ENCODE measurements at places on chromosomes 11 and 22.

GRCh38 chr11:100670140-100670539, 16.9 kb upstream of the ARHGAP42 start:
- no peak for DNase-seq

- no peak for DNase-seq
Measured at GRCh38 chr11:100760744-100761143, 73.7 kb downstream of the ARHGAP42 start.

- no peak for DNase-seq
Measured at GRCh38 chr11:63472372-63472771, 18.6 kb downstream of the PLAAT5 start.

DNA sequence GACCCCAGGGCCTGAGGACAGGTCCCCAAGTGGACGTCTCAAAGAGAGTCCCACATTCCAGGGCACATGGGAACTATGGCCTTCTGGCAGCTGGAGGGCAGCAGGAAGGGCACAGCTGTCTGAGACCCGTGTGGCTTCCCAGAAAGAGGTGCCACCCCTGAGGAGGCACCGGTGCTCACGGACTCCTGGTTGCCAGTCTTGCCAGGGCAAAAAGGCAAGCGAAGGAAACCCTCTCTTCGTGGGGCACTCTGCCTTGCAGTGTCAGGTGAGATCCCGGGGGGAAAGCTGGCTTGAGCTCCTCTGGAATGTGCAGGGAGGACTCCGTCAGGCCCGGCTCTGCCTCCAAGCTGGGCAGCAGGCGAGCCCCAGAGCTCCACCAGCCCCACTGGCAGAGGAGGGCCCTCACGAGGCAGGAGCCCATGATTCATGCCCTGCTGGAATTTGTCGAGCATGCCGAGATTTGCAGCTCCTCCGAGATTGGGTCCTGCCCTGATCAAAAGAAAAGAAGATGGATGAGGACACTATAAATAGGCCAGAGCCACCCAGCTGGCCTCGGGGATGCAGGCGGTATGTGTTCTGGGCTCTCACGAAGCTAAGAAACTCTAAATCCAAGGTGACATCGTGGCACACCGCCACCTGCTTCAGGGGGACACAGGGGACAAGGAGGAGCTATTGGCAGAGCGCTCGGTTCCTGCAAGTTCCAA, 9.9 kb upstream of the CELSR1 start:
- peak; percentile 90 for DNase-seq

GRCh38 chr11:107457205-107457557, 444 bp downstream of the CWF19L2 start:
- no peak for DNase-seq

DNA sequence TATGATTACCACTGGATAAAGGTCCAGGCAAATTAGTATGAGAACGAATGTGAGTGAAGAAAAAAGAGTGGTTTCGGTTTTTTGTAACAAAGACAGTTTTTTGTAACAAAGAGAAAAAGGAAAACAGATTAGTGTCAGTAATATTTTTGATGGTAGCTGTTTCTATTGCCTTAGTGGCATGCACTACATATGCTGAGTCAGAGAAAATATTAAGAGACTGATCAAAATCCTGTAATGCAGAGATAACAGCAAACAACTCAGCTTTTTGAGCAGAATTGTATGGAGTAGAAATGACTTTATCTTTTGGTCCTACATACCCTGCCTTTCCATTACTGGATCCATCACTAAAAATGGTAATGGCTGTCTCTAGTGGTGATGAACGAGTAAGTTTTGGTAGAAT, 22.7 kb upstream of the MTNR1B start:
- no peak for DNase-seq

DNA sequence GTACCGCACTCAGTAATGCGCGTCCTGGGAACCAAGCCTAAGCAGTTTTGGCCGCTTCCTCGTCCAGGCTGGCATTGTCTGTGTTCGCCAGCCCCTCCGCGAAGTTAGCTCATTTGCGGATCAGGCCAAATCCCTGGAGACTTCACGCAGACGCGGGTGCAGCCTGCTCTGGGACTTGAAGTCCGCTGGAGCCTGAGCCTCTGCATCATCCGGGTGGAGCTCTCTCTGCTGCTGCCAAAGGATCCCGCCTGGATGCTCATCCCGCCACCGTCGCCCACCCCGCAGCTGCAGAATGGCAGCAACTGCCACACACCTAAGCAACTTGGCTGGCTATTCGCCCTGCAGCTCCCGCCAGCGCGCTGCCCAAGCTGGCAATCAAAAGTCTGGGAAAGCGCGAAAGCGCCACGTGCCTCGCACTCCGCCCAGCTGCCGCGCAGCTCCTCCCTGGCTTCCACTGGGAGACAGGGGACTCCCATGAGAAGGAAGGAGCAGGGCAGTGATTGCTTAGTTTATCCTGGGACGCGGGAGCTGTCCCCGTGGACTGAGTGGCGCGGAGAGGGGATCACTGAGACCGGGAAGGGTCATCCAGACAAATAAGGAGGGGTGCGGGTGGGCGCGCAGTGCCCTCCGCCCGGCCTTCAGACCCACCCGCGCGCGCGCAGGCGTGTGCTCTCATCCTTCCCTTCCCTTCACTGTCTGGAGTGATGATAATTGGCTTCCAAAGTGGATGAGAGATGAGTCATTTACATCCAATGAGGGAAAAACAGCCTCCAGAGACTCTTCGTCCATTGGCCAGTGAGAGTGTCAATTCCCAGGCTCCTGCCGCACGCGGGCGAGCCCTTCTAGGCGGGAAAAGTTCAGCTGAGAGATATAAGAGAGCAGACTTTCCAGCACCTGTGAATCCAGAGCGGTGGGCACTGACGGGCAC, 23.2 kb upstream of the GLYATL1B start:
- DNase-seq = no peak

DNA sequence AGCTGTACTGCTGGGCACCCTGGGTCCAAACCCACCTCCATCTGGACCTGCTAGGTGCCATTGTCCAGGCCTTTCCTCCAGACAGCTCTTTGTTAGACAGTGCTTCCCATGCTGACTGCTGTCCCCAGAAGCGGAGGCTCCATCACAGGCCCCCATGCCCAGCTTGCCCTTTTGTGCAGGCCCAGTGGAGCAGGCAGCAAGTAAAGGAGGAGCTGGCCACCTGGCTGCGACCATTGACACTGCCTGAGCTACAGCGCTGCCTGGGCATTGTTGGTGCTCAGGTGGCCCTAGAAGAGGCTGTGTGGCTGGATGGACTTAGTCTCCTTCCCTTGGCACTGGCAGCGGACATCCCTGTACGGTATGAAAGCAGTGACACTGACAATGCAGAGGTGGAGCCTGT, 1.5 kb downstream of the DNHD1 start:
- DNase-seq = no peak

GRCh38 chr22:23695571-23696325, 4.9 kb downstream of the RGL4 start:
- DNase-seq = no peak

DNA sequence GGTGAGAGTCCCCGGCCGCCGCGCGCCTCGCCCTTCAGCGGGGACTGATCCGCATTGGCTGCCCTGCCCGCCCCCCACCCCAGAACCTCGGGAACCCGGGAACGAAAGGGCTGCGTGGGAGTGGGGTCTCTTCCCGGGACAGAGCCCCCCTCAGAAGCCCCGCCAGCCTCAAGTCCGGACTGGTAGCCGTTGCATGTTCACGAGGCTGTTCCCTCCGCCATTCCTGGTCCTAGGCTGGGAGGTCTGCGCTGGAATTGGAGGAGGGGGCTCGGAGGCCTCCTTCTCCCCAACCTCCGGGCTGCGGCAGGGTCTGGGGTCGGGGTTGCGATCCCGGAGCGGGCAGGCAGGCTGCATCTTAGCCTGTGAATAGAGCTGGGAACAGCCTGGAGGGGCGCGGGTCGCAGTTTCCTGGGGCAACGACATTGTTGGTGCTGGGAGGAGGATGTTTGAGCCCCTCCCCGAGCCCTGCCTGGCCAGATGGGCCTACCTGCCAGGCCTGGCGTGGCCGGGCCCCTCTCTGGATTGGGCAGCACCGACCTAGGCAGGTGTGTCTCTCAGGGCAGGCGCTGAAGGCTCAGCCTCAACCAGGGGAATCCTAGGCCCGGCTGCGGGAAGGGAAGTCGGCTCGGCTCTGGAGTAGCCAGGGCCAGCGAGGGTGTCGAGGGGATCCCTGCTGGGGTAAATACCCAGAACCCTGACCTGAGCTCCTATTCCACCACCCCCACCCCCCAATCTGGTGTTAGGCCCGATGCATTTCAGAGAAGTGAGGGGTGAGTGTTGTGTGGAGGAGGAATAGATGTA, 670 bp downstream of the MAPK8IP1 start:
- DNase-seq = no peak

GRCh38 chr11:70429724-70430521, 31.6 kb downstream of the CTTN start:
- no peak for DNase-seq

GRCh38 chr11:22559416-22559815, 66.2 kb downstream of the FANCF start:
- DNase-seq = no peak

DNA sequence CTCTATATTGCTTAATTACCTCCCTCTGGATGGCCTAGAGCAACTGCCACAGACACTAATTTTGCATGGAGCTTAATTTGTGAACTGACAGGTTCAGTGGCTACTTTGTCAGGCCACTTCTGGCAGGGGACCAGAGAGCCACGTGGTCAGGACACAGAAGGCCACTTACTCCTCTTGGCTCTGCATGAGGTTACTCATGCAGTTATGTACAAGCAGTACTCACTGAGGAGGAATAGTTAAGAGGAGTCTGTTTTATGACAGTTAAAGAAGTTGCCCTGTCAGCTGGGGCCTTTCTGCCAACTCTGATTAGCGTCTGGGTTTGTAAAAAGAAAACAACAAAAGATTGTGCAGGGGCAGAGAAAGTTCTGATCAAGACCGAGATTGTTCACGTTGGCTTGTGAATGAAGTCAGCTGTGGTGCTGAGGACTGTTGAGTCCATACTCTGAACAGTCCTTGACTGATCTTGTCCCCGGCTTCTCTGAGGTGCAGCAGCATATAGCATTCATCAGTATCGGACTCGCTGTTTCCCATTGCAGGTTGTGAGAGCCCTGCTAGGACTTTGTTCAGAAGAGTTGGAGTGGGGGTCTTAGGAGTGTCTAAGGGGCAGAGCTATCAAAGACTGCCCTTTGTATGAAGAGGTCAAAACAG, 41.4 kb downstream of the PPFIBP2 start:
- peak; percentile 53 for DNase-seq

DNA sequence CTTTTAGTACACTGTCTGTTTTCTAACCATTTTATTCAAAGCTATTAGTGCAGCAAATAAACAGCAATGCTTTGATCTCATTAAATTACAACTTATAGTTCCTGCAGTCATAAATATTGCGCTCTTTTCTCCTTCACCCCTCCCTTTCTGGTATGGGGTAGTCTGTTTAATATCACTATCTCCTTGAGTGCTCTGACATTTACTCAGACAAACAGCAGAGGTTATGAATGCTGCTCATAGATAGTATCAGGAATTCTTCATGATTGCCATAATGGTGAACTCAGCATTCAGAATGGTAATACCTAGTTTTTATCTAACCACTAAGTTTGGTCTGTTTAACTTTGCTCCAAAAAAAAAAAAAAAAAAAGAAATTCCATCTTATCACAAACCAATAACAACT, 87.4 kb downstream of the EIF3M start:
- DNase-seq = no peak

GRCh38 chr11:129852125-129852740, 36.6 kb downstream of the TMEM45B start:
- DNase-seq = no peak

GRCh38 chr11:122627745-122628144, 27.8 kb upstream of the UBASH3B start:
- DNase-seq = no peak

GRCh38 chr22:49255154-49255553, 572.5 kb downstream of the BRD1 start:
- DNase-seq = peak; percentile 22

GRCh38 chr11:120228794-120229384, 11.1 kb upstream of the POU2F3 start:
- no peak for DNase-seq

DNA sequence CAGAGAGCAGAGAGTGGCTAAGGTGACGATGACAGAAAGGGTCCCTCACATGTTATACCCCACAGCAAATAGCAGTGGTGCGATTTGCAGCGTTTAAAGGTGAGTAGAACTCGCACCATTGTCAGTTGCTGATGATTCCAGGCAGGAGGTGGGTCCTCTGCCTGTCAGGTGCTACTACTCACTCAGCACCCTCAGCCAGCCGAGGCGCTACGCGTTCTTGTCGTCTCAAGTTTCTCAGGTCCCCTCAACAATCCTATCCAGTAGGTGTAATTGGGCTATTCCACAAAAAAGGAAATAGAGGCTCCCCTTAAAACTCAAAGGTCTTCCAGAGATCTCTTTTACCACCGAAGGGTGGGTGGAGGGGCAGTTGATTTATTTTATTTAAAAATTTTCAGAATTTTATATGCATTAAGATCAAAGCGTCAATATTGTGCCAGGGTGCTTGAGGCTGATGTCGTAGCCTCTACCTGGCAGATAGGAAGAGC, 18.3 kb downstream of the ELF5 start:
- no peak for DNase-seq
